ENCODE measurements at places on chromosomes 2 and 18. TPM values are rescaled to one million over a fixed set of nuclear protein-coding genes. Genes with fewer than 3 reads are reported as not detected.

UGT1A9 gene
- not detected for total RNA-seq

EPAS1 gene
- 257 TPM for total RNA-seq

- no peak for DNase-seq
Measured at GRCh38 chr2:31066551-31066950, 71.7 kb downstream of the GALNT14 start.

GRCh38 chr2:41414486-41415230 is 633.2 kb upstream of the PKDCC start:
- no peak for DNase-seq

DNA sequence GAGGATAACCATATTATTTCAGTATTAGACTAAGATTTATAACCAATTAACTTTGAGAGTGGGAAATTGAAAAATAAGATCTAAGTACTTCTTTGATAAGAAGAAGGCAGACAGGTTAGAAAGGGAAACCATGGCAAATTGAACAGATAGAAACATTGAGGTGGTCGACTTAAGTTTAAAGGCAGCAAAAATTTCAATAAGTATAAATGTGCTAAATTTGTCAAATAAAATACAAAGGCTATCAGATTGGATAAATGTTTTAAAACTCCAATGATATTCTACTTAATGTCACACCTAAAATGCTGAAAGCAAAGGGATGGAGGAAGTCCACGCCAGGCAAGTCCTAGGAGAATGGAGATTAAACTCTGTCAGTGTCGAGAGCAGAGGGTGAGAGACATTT is 59.2 kb downstream of the TMEM18 start:
- no peak for DNase-seq

DNA sequence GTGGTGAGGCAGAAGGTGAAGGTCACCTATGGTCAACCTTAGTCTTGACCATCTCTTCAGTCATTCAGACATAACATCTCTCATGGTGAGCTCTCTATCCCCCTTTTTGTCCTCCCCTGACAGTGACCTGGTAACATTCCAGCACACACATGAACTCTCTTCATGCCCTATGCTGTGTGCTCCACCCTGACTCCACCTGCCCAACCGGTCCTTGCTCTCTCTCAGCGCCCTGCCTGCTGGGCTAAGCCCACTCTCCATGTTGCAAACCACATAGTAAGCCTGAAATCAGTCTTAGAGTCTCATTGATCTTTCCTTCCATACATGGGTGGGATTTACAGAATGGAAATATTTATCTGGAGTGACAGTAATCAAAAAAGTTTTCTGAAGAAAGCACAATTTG is 52.8 kb downstream of the MARCO start:
- DNase-seq = no peak

- DNase-seq = peak; percentile 63
Measured at GRCh38 chr18:53796040-53796729, 428.3 kb downstream of the MBD2 start.

GRCh38 chr18:53752781-53753367 is 471.6 kb downstream of the MBD2 start:
- DNase-seq = no peak

DNA sequence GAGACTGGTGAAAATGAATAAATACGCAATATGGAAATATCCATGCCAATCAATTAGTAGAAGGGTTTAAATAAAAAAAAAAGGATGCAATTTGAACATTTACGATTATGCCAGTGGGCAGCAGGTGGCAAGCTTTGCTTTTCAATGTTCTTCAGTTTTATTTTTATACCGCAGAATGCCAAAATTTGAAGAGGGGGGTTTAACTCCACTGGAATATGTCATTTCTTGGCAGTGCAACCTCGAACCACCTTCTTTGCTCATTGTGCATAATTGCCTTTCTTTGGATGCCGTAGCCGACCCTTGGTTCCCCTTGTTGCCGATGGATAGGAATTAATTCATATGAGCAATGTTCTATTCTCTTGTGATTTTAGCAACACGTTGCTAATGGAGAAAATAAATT is 88.0 kb downstream of the LTBP1 start:
- DNase-seq = no peak

DNA sequence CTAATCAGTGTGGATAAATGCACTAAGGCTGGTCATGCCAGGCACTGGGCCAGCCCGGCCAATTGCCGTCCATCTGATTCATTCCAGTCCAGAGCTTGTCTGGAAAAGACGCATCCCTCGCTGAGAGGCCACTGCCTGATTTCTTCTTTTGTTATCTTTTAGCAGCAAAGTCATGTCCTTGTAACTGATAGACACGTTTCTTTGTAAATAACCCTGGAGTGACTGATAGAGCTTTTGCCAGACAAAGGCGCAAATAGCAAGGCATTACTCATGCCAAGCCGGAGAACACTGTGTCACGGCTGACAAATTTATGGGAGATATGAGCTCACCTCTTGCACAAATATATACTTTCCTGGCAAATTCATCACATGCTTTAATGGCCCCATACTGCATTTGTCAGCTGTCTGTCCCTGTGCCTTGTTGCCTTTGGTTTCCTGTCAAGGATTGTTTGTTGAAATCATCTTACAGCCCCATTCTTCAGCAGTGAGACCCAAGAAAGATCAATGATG is 164.4 kb downstream of the ETAA1 start:
- peak; percentile 72 for DNase-seq
